ENCODE measurements at places on chromosomes 4 and X. TPM values are rescaled to one million over a fixed set of nuclear protein-coding genes. Genes with fewer than 3 reads are reported as not detected.

Gene SPINK2
- not detected for total RNA-seq

Gene TMEM255A
- 6.8 TPM for total RNA-seq

Gene CLIC2
- 7.6 TPM for total RNA-seq

Gene SSX1
- not detected for total RNA-seq

Gene MXRA5
- 0.59 TPM for total RNA-seq

Gene LAGE3
- 39.2 TPM for total RNA-seq

Gene HCCS
- 28.7 TPM for total RNA-seq

Gene MAGEA2B
- total RNA-seq: not detected

Gene HHIP
- 120 TPM for total RNA-seq

Gene AWAT2
- not detected for total RNA-seq

Gene ADH1A
- total RNA-seq: not detected

Measured in dorsolateral prefrontal cortex (tissue), 122 donors.